ENCODE measurements at places on chromosomes 4 and X.

DNA sequence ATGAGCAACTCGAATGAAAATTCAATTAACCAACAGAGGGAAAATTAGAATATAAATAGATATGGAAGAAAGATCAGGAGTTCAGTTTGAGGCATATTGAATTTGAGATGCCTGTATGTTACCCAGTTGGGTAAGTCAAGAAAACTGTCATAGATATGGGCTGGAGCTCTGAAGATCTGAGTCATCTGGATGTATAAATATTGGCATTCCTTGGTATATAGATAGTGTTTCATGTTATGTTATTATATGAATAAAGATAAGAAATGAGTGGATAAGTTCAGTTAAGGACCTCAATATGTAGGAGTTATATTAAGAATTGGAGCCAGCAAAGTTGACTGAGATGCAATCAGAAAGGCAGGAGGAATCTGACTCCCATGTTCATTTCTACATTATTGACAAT, 543.6 kb upstream of the SMIM31 start:
- no peak for DNase-seq

DNA sequence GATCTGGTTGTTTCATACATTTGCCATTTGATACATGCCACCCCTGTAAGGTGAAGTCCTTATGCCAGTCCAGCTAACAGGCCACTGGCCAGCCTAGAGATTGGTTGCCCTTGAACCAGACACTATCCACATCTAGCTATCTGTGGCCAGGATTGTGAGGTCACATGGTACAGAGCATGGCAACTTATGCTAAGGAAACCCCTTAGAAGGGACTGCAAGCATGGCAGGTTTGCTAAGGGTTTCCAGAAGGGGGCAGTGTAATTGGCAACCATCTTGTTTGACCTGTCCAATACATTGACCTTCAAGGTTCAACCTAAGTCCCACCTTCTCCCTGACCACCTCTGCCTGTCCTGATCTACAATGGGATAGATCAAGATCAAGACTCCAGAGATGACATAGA, 47.5 kb downstream of the SMC1A start:
- DNase-seq = no peak

DNA sequence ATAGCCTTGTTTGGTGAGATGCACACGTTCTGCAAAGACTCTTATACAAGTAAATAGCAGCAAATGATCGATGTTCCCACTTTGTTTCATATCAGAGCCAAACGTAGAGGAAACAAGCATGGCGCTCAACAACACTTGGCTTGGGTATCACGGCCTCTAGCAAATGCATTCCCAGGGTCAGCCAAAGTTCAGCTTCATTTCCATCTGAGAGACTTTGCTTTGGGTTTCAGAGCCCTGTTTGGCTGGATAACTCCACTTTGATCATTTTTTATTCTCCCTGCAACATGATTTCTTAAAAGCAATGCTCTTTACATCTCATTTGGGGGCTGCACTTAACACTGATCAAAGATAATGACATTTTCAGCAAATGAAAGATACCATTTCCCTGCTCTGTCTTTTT, 199.2 kb upstream of the FAM9B start:
- no peak for DNase-seq

DNA sequence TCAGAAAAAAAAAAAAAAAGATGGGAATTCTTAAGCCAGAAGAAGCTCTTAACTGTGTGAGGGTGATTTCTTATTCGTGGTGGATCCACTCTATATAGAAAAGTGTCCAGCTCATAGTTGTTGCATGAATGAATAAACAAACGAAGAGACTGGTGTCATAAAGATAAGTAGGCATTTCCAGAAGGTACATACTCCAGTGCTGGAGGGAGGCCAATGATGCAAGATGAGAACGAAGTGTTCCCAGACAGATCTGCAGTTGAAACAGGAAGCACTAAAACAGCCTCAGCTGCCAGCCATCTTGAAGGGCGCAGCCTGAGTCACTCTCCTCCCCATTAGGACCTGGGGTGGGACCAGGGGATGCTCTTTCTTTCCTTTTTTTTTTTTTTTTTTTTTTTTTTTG, 47.4 kb upstream of the HOPX start:
- DNase-seq = no peak

DNA sequence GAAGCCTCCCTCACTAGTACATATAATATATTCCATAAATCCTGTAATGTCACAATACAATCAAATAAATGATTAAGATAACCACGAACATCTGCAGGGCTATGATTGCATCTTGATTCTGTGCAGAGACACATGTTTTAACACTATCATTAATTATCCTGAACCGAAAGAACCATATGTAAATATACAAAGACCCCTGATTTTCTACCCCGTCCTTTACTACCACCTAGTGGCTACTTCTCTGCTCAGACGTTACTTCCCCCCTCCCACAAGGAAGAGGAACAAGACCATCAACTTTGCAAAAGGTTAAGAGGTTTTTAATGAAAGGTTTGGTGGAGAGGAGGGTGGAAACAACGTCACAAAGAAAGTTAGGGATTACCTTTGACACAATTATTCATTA, 134.0 kb downstream of the COL4A6 start:
- DNase-seq = no peak

DNA sequence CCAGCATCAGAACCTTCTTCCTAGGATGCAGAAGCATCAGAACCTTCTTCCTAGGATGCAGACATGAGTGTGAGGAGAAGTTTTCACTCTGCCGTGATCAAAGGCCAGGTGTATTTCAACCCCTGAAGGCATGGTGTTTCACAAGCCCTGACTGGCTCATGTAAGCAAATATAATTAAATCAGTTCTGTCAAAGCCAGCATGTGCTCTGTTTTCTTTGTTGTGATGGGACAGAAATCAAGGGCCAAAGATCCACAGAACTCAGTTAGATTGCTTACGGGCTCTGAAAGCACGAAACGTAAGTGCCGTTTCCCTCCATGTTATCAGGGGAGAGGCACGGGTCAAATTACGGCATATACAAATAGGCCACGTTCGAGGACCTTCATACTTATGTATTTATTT, 32.0 kb upstream of the CLDN24 start:
- peak; percentile 25 for DNase-seq

- DNase-seq = no peak
Measured at GRCh38 chr4:109472343-109472761, 38.7 kb downstream of the SEC24B start.

All from HepG2 (cell line).